ENCODE measurements at places on chromosomes 6 and 20.

- no peak for DNase-seq
These were observed 423.7 kb upstream of the MARCKS start for GRCh38 chr6:113433335-113433991.

GRCh38 chr6:105519954-105520353, 117.1 kb upstream of the PREP start:
- no peak for DNase-seq

DNA sequence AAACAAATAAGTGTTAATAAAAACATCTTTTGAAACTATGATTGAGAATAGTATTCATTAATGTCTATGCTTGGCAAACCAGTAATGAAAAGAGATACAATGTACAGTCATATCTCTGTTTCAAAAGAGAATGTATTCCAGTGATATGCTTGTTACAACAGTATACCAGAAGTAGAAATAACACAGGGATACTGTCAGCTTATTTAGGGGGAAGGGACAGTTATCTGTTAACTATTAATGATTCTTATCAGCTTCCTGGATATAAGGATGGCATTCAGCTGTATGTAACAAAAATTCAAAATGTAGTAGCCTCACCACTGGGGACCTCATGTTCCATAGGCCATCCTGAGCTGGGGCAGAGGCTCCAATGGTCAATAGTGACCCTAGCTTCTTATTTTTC, 103.8 kb upstream of the TBX18 start:
- no peak for DNase-seq

GRCh38 chr20:44247586-44248409, 690 bp downstream of the GDAP1L1 start:
- DNase-seq, result peak; percentile 31

- no peak for DNase-seq
These were observed 184.2 kb upstream of the MAN1A1 start for GRCh38 chr6:119533603-119534279.

GRCh38 chr6:45256697-45257695, 71.1 kb upstream of the RUNX2 start:
- no peak for DNase-seq

DNA sequence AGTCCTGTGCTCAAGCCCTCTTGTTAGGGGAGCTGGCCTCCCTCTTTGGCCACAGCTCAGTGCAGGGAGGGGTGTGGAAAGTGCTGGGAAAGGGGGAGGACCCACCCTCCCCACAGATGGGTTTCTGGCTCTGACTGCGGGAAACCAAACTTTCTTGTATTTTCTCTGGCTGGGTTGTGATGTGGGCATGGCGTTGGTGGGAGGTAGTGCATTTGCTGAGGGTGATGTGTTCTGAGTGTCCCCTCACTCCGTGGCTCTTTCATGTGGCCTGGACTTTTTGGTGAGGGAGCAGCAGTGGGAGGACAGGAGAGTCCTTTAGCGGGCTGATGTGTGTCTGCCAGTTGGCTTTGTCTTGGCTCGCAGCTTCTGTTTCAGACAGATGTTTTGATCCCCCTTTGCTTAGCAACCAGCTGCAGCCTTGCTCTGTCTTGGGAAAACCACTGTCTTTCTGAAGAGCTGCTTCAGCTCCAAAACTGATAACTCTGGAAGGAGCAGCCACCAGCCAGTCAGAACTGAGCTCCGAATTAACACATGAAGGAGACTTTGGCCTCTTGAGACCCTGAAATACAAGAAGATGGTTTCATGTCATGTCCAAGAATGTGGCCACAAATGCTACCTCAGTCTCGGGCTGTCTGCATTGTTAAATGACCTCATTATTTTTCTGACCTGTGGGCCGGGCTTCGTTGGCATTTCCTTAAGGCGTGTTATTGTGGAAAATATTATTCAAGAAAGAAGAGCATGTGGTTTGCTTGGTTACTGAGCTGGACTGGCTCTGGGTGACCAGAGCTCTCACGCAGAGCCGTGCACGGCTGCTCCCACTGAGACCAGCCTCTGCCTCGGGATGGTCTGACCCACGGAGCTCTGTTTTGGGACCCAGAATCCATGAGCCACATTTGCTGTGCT, 21.5 kb downstream of the SYNJ2 start:
- no peak for DNase-seq

- DNase-seq, result no peak
These were observed 22.7 kb downstream of the PMEPA1 start for GRCh38 chr20:57686931-57687652.

GRCh38 chr6:132713352-132714134, at the start of gene VNN1:
Gene VNN1 (minus strand): TSS chr6:132714055. CDS start chr6:132714035, 20 bp downstream.
- DNase-seq, result no peak

DNA sequence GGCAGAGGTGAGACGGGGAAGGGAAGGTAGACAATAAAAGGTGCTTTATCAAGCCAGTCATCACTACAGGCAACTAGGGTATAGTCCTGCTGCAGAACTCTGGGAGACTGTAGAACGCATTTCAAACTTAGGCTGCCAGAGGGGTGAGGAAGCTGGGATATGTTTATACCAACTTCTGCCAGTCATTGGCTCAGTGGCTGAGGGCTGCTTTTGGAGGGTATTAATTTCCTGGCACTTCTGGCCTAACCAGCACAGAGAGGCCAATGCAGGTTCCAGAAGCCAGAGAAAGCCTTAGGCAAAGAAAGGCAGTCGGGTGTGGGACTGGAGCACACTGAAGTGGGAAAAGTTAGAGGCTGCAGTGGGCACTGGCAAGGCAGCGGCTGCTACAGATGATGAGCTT, 3.9 kb upstream of the CPNE5 start:
- no peak for DNase-seq

DNA sequence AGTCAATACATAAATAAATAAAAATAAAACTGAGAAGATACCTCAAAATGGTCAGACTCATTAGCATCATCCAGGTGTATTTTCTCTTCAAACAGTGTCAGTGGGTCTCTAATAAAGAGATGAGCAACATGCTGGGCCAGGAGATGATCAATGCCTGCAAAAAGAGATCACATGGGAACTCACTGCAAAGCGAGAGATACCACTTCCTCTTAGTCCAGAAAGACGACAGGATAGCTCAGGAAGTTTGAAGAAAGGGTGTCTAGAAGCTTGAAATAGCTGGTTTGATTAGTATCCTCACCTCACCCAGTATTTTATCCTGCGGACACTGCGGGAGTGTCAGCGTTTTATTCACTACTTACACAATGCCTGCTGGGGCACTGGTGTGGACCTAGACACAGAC, 38.0 kb downstream of the GCLC start:
- no peak for DNase-seq

DNA sequence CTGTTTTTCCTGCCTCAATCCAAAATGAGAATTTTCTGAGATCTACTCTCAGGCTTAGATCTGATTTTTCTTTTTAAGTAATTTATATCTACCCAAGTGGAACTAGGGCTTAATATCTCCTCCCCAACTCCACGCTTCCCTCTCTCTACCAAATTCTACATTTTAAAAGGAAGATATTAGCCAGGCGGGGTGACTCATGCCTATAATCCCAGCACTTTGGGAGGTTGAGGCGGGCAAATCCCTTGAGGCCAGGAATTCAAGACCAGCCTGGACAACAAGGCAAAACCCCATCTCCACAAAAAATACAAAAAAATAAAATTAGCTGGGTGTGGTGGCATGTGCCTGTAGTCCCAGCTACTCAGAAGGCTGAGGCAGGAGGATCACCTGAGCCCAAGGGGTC, 61.0 kb downstream of the MTFR2 start:
- DNase-seq, result no peak

DNA sequence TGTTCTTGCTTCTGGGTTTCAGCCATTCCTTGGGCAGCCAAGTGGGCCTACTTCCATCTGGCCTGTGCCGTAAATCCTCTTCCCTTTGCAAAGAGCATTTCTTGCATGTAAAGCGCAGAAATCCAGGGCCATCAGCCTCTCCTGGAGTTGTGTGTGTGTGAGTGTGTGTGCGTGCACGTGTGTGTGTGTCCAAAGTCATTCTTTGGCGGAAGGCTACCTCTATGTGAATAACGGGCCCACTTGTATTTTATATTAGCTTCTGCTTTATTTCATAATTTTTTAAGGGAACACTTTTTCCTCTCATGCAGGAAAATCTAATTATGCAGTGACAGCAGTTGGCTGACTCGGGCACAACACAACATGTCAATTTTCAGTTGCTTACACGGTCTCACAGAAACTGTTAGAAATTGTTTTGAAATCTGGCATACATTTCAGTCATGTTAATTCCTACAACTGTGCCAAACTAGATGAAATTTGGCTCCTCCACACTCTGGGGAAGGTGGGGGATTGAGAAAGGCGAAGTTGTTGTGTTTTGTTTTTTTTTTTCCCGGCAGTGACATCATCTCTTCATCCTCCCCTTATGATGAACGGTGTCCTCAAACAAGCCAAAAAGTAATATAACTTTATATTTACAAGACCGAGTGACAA, 223.7 kb upstream of the TSHZ2 start:
- no peak for DNase-seq

GRCh38 chr6:109446541-109446940, 6.0 kb downstream of the SMPD2 start:
- no peak for DNase-seq

- no peak for DNase-seq
These were observed 30.2 kb downstream of the CSNK2A1 start for GRCh38 chr20:513429-513828.

GRCh38 chr6:6256886-6257285, 63.6 kb downstream of the F13A1 start:
- DNase-seq, result no peak

GRCh38 chr6:169028343-169028742, 225.3 kb downstream of the THBS2 start:
- no peak for DNase-seq

DNA sequence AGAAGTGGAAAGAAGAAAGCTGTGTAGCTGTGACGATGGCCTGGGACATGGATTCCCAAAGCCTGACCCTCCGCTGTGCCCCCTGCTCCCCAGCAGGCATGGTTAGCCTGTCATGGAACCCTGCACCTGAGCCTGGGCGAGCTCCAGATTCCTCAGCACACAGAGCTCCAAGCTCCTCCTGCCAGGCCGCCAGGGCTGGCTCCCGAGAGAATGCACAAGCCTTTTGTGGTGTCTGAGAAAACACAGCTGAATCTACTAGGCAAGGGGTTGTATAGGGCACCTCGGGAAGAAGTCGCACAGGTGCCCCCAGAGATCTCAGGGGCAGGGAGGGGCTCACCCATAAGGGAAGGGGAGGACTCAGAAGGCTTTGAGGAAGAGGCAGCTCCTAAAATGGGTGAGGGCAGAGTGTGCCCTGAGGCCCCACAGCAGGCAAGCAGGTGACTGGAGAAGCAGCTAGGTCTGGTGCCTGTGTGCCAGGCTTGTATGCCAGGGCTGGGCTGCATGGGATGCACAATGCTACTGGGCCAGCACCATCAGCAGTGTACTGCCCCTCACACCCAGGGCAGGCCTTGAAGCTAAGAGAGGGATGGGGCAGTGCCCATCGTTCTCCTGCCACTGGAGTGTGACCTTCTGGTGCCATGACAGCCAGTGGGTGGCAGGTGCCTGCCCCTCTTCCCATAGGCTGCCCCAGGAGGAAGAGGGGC, 64.3 kb upstream of the CD93 start:
- no peak for DNase-seq

- DNase-seq, result no peak
These were observed 6.3 kb upstream of the TSHZ2 start for GRCh38 chr20:52965819-52966218.

- no peak for DNase-seq
These were observed 233.9 kb downstream of the ERMARD start for GRCh38 chr6:169985121-169986015.

DNA sequence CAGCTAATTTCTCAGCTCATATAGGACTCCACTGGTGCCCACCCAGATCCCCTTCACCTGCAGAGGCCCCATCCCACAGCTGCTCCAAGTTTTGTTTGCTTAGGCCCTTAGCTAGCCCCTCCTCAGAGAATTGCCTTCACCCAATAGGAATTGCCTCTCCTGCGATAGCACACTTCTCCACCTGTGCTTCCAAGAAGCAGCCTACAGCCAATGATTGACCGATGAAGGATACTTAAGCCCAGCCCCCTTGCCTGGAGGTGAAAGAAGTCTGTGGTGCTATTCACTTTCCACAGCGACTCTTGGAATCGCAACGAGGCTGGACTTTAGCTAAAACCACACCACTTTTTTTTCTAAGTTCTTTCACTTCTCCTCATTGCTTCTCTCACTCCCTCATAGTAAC, 353.2 kb upstream of the BTBD3 start:
- DNase-seq, result no peak

DNA sequence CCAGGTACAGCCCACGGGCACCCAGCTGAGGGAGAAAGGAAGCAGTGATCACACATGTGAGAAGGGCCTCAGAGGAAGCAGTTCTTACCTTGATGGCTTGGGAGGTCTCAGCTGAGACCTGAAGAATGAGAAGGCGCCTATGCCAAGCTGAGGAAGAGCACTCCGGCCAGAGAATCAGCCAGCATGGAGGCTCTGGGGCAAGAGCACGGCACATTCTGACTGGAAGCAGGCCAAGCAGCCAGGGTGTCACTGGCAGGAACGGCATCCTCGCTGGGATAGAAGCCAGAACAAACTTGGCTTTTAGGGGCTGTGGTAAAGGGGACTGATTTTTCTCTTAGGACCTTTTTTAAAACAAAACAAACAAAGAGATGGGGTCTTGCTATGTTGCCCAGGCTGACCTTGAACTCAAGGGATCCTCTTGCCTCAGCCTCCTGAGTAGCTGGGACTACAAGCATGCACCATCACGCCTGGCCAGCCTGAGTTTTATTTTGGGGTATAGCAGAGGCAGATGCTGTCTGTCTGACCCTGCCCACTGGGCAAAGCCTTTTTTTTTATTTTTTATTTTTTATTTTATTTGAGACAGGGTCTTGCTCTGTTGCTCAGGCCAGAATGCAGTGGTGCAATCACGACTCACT, 17.6 kb downstream of the GHRH start:
- DNase-seq, result no peak

- DNase-seq, result no peak
These were observed 89.4 kb upstream of the EDN1 start for GRCh38 chr6:12200761-12201160.

DNA sequence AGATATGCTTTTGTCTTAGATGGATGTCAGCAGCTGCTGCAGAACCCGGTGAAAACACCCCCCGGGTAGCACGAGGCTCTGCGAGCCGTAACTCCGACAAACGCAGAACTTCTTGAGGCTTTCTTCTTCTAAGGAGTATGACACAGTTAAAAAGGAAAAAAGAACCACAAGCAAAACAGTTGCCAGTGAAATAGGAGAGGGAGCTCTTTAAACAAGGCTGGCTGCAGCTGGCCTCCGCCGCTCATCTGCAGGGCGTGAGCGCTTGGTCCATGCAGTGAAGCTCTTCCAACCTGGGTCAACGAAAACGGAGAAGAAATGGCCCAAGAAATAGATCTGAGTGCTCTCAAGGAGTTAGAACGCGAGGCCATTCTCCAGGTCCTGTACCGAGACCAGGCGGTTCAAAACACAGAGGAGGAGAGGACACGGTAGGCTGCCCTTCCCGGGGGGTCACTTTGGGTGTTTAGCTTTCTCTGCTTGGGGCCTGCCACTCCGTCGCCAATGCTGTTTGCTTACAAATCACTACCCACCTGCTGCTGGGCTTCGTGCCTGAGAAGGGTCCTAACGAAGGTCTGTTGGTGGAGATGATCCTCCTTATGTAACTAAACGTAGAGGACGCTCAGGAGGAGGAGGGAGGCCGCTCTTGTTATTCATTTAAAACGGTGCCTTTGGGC, 13.2 kb downstream of the SYTL3 start:
- no peak for DNase-seq

- DNase-seq, result no peak
These were observed 16.3 kb downstream of the RBM24 start for GRCh38 chr6:17297271-17298080.

Measured in activated T-cell treated with anti-CD3 and anti-CD28 coated beads, Interleukin-2, amount 50 U/mL, for 1 hour (primary cell).